ENCODE measurements at places on chromosomes 3 and 15. TPM values are rescaled to one million over a fixed set of nuclear protein-coding genes. Genes with fewer than 3 reads are reported as not detected.
A peak's percentile ranks its signal among the peaks of the same experiment; 100 is the strongest.

GRCh38 chr3:49377483-49377882 lies 19.3 kb upstream of the GPX1 start:
- peak; percentile 34 for DNase-seq

ZSCAN2 gene
- total RNA-seq, result 13.3 TPM

GRCh38 chr3:87260270-87260669 lies 16.1 kb downstream of the POU1F1 start:
- DNase-seq, result peak; percentile 63

GRCh38 chr15:48811325-48811958 lies 573 bp upstream of the CEP152 start:
- DNase-seq, result no peak

GRCh38 chr3:178900029-178900646 lies 171.5 kb downstream of the ZMAT3 start:
- DNase-seq, result no peak

RTP1 gene
- total RNA-seq, result not detected

SLC35G2 gene
- total RNA-seq, result 14.3 TPM

CCNB2 gene
- 1.4 TPM for total RNA-seq

MYRIP gene
- 0.10 TPM for total RNA-seq

GRCh38 chr3:127711896-127712295 lies 39.1 kb downstream of the ABTB1 start:
- no peak for DNase-seq

- DNase-seq, result peak; percentile 30
Observed at GRCh38 chr3:140470962-140471361, 206.9 kb upstream of the TRIM42 start.

- no peak for DNase-seq
Observed at GRCh38 chr3:64578062-64578770, 109.6 kb downstream of the ADAMTS9 start.

- no peak for DNase-seq
Observed at GRCh38 chr3:164278550-164278949, 799.7 kb downstream of the SI start.

- no peak for DNase-seq
Observed at GRCh38 chr3:36557708-36558421, 177.6 kb downstream of the STAC start.

DNA sequence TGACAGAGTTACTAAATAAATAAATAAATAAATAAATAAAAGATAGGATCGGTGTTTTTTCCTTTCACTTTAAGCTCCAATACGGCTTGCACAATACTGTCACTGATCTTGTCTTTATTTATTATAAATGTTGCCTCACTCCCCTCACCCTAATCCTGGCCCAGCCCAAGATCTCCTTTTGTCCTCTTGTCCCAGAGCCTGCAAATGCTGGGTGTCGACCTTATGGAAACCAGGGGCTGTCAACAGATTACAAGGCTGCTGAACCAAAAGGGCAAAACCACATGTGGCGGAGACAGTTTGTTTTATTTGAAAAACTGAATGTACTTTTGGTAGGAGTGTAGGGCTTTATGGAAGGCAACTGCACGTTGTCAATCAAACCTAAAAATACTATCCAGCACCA lies 75.9 kb downstream of the RFTN1 start:
- peak; percentile 30 for DNase-seq

DNA sequence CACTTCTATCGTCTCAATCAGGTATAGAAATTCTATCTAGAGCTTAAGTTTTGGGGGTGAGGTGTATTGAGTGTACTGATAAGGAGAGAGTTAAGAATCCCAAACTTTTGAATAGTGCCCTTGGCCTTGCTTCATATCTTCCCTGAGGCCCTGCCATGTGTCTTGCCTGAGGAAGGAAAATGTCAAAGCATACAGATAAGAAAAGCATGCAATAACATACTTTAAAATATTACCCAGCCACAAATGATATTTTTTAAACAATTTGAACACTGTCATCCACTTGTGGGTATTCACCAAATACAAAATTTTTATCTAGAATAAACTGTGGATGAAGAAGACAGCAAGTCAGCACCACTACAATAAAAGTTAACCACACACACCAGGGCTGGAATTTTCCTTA lies 631.0 kb upstream of the ALCAM start:
- no peak for DNase-seq

- no peak for DNase-seq
Observed at GRCh38 chr3:10315771-10316344, 5.1 kb downstream of the SEC13 start.

DNA sequence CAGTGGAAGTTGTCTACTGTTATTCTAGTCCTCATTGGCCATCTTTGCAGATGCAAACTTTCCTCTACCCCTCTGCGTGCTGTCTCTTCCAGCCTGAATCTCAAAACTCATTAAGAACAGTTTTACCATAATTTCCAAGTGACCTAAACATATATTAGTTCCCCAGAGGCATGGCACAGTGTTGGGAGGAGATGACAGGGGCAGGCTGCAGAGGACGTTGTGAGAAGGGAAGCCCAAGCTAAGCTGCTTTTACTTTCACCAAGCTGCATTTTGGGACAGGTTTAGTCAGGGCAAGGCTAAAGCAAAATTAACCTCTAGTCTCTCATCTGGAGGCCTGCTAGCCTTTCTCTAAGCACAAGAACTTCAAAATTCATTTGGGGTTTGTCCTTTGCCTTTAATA lies 318.6 kb upstream of the SATB1 start:
- no peak for DNase-seq

DNA sequence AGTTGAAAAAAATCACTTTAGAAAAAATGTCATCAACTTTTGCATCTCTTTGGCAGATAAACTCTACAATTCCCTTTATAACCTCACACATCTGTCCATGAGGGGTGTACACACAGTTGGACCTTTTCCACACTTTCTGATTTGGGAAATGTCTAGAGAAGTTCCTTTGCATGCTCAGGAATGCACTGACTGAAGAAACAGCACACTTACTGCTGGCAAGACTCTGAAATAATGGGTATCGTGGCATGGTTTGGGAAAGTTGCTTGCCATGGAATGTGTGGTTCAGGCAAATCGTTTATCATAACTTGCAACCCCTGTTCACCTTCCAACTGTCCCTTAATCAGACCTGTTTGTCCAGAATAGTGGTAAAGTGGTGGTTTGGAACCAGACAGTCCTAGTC lies 135.3 kb upstream of the TGFBR2 start:
- DNase-seq, result no peak

PLCB2 gene
- 1.4 TPM for total RNA-seq

DNA sequence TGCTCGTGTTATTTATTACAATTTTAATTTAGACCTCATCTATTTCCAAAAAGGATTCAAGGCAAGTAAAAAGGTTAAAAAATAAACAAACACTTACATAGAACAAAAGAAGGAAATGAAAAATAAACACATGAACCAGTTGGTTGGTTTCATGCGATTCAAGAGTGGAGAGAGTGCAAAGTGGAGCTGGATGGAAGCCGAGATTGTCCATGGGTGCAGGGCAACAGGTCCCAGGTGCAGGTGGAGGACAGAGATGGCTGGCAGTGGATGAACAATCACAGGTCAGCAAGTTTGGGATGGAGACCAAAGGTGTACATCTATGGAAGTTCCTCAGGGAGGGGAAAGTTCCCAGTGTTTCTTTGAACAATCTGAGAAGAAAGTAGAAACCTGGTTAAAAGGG lies 11.6 kb upstream of the SEMA5B start:
- no peak for DNase-seq

- DNase-seq, result no peak
Observed at GRCh38 chr3:103112273-103112672, 677.5 kb downstream of the ZPLD1 start.

HIGD2B gene
- not detected for total RNA-seq

DNA sequence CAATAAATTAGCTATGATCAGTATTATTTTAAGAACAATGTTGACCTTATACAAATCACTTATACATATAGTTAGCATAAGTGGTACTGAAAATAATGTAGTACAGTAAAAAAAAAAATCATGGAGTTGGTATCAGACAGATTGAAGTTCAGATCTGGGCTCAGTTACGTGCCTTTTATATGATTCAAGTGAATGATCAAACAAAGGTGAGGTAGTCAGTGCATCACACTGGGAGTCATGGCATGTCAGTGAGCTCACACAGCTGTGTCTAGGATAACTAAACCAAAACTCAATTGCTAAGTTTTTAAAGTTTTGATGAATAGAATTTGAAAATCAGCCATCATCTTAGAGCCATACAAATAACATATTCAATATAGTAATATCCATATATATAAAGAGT lies 11.2 kb upstream of the CCR8 start:
- DNase-seq, result no peak

SLC27A2 gene
- not detected for total RNA-seq

DNA sequence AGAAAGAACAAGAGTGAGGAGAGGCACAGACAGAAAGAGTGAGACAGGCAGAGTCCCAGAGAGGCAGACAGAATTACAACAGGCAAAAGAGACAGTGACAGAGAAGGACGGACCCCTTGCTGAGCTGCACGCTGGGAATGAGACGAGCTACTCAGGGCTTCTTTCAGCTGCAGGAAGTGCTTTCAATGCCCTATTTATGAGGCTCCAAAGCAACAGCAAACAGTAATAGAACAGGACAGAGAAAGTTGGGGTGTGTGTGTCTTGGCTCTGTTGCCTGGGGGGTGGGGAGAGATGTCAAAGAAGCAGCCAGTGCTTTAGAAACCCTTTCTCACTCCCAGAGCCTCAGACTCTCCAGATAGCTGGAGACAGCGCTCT lies 502 bp upstream of the TIMP4 start:
- DNase-seq, result no peak

UCN2 gene
- total RNA-seq, result 0.31 TPM

CSTA gene
- 0.37 TPM for total RNA-seq

- peak; percentile 33 for DNase-seq
Observed at GRCh38 chr3:134795746-134796280, 753 bp downstream of the EPHB1 start.

DNA sequence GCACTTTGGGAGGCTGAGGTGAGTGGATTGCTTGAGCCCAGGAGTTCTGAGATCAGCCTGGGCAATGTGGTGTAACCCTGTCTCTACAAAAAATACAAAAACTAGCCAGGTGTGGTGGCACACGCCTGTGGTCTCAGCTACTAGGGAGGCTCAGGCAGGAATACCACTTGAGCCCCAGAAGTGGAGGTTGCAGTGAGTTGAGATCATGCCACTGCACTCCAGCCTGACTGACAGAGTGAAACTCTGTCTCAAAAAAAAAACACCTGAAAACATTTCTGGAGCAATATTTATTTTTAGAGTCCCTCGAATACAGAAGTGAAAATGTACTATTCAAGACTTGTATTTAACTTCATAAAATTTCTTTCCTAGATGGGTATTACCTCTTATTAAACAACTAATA lies 4.6 kb downstream of the SPCS1 start:
- no peak for DNase-seq

DNA sequence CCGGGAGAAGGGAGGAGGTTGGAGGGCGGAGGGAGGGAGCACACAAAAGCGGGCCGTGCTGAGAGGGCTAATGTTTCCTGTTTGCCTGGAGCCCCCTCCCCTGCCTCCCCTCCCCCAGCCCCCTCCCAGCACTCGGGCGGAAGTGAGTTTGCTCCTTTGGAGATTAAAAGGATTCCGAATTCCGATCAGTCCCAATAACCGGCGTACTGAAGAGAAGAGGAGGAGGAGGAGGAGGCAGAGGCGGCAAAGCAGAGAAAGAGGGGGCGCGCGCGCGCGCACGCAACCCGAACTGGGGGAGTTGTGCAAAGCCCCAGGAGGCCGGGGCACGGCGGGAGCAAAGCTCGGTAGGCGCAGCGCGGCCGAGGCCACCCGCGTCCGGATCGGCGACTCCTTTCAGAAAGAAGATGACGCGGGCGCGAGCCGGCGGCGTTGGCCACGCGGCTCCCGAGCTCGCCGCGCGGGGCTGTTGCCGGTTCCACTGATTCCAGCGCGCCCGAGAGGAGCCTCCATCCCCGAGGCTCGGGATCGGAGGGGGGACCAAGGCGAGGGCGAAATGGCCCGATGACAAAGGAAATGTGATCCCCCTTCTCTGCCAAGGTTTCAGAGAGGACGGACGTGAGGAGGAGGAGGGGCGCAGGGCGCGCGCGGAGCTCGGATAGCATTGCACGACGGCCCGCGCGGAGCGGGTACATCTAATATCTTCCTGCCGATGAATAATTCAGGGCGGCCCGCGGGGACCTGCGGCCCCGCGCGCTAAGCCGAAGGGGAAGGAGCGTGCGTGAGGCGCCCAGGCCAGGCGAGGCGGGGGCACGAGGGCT lies 1.1 kb upstream of the TRIM71 start:
- DNase-seq, result peak; percentile 15

DNA sequence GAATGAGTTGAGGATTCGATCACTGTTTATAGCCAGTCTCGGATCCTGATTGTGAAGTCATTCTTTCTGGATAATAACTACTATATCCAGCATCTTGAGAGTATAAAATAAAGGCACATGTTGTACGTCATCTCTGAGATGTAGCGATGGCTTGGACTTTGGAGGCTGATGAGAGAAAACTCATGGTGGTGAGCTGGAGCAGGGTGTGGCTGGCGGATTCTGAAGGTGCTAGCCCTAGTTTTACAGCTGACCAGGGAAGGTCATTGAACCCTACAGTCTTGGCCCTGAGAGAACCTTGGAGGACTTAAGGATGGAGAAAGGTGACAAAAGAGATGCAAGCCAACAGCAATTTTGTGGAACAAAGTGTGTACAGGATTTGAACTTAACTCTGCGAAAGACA lies 153.8 kb downstream of the IGF1R start:
- no peak for DNase-seq

- no peak for DNase-seq
Observed at GRCh38 chr15:95174301-95175259, 943.2 kb downstream of the MCTP2 start.

- no peak for DNase-seq
Observed at GRCh38 chr3:99846477-99847160, 29.0 kb downstream of the CMSS1 start.

- DNase-seq, result no peak
Observed at GRCh38 chr3:26647078-26647477, 24.5 kb downstream of the LRRC3B start.

GRCh38 chr15:70741107-70741531 lies 22.2 kb downstream of the UACA start:
- peak; percentile 53 for DNase-seq

- no peak for DNase-seq
Observed at GRCh38 chr3:8128686-8129085, 372.9 kb upstream of the LMCD1 start.

PDE12 gene
- 11.2 TPM for total RNA-seq

DNA sequence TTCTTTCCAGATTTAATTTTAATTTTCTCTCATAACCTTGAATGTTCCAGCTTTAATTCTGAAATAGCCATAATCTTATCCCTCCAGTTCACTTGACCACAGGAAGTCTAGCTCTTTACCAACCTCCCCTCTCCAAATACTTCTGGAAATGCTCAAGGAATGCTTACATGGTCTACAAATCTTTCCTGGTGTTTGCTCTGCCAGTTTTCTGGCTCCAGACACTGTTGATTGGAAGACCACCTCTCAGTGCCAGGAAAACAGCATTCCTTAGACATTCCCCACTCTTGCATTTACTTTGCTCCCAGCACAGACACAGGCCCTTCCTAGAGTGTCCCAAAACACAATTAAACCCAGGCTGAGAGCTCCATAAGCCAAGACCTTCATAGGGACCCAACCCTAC lies 98.6 kb downstream of the MESD start:
- DNase-seq, result no peak

DNA sequence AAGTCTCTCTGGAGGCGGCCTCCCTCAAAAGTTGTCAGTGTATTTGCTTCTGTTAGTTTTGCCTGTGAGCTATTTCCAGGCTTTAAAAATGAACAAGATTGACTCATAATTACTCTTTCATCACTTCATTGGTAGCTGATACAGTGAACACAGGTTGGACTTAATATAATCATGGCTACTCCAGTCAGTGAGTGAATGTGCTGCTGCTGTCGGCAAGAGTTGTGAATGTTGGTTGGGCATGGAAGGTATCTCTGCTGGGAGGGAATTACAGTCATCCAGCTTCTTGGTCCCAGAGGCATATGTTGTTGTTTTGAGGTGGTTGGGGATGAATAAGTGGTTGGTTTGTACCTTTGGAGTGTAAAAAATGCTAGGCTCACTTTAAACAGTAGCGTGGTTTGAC lies 11.5 kb downstream of the TCF12 start:
- no peak for DNase-seq
